ENCODE measurements at places on chromosomes 7 and 10. TPM values are rescaled to one million over a fixed set of nuclear protein-coding genes. Genes with fewer than 3 reads are reported as not detected.

Gene WDR86
- 16.5 TPM for polyA plus RNA-seq

Gene NSUN5
- polyA plus RNA-seq = 19.2 TPM

DNA sequence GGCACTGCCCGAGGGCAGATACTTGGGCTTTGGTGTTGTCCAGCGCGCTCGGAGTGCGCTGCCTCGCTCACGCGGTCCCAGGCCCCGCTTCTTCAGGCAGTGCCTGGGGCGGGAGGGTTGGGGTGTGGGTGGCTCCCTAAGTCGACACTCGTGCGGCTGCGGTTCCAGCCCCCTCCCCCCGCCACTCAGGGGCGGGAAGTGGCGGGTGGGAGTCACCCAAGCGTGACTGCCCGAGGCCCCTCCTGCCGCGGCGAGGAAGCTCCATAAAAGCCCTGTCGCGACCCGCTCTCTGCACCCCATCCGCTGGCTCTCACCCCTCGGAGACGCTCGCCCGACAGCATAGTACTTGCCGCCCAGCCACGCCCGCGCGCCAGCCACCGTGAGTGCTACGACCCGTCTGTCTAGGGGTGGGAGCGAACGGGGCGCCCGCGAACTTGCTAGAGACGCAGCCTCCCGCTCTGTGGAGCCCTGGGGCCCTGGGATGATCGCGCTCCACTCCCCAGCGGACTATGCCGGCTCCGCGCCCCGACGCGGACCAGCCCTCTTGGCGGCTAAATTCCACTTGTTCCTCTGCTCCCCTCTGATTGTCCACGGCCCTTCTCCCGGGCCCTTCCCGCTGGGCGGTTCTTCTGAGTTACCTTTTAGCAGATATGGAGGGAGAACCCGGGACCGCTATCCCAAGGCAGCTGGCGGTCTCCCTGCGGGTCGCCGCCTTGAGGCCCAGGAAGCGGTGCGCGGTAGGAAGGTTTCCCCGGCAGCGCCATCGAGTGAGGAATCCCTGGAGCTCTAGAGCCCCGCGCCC lies at the start of gene NPY:
Gene NPY (plus strand): TSS at position 294 of the 802 bp plus-strand sequence. CDS start 1,051 bp downstream, outside the sequence.
- no peak for DNase-seq

DNA sequence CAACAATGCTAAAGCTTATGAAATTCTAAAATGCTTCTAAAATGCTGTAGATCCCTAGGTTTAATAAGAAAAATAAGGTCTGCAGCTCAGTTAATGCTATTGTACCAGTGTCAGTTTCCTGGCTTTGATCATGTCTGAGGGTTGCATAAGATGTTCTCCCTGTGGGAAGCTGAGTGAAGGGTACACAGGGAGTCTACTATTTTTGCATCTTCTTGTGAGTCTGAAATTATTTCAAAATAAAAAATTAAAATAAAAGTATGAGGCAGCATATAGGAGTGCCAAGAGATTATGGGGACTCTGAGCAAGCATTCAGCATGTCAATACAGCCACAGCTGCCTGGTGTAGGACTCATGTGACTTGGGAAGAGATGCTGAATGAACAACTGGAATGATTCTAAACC lies 14.7 kb downstream of the CHST15 start:
- no peak for DNase-seq

Gene SEMA4G
- polyA plus RNA-seq = 33.4 TPM
